Hematopoietic multipotent progenitor cell treated with erythropoietin and hydrocortisone succinate and interleukin-3 and kit ligand, for 15 days (in vitro differentiated cells): ENCODE measurements at places on chromosomes 1 and 21.
A peak's percentile ranks its signal among the peaks of the same experiment; 100 is the strongest.

DNA sequence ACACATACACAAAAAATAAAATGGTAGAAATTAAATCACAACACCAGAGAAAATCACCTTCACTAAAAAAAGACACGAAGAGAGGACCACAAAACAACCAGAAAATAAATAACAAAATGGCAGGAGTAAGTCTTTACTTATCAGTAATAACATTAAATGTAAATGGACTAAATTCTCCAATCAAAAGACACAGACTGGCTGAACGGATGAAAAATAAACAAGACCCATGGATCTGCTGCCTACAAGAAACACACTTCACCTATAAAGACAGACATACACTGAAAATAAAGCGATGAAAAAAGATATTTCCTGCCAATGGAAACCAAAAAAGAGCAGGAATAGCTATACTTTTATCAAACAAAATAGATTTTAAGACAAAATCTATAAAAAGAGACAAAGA, 73.6 kb downstream of the ZZZ3 start:
- DNase-seq = no peak

DNA sequence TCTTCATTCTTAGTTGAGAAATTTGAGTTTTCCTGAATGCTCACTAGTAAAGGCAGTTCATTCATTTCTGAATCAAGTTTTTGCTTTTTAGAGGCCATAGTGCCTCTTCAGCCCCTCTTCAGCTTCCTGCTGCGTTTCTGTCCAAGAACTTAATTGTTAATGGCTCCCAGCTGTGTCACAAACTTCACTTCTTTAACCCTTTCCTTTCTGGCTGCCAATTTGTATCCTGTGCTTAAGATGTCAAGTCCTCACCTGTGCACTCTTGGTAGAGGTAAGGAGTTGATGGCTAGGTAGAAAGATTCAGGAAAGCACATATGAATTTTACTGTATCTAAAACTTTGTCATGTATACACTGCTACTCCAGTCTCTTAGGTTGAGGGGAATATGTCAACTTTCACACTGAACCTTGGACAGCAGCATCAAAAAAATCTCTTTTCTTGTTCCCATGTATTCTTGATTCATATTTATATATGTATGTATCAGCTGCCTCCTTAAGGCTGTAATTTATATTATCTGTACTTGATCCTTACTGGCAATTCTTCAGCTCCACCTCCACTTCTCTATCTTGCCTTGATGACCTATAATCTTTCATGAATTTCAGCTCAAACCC, 612.8 kb downstream of the LMO4 start:
- DNase-seq = no peak

- no peak for DNase-seq
Observed at GRCh38 chr1:162276493-162276892, 100.2 kb downstream of the SPATA46 start.

DNA sequence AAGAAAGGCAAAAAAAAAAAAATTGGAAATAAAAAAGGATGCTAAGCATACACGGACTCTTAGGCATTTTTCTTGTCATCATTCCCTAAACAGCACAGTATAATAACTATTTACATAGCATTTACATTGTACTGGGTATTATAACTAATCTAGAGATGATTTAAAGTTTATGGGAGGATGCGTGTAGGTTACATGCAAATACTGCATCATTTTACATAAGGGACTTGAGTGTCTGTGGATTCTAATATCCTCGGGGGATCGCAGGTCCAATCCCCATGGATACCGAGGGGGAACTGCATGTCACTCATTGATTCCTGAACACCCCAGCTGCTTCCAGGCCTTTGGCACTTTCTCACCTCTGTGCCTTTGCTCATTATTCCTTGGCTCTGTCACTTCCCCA, 57.8 kb upstream of the SIPA1L2 start:
- DNase-seq = no peak

- DNase-seq = no peak
Observed at GRCh38 chr1:147111381-147112130, 60.7 kb downstream of the PRKAB2 start.

DNA sequence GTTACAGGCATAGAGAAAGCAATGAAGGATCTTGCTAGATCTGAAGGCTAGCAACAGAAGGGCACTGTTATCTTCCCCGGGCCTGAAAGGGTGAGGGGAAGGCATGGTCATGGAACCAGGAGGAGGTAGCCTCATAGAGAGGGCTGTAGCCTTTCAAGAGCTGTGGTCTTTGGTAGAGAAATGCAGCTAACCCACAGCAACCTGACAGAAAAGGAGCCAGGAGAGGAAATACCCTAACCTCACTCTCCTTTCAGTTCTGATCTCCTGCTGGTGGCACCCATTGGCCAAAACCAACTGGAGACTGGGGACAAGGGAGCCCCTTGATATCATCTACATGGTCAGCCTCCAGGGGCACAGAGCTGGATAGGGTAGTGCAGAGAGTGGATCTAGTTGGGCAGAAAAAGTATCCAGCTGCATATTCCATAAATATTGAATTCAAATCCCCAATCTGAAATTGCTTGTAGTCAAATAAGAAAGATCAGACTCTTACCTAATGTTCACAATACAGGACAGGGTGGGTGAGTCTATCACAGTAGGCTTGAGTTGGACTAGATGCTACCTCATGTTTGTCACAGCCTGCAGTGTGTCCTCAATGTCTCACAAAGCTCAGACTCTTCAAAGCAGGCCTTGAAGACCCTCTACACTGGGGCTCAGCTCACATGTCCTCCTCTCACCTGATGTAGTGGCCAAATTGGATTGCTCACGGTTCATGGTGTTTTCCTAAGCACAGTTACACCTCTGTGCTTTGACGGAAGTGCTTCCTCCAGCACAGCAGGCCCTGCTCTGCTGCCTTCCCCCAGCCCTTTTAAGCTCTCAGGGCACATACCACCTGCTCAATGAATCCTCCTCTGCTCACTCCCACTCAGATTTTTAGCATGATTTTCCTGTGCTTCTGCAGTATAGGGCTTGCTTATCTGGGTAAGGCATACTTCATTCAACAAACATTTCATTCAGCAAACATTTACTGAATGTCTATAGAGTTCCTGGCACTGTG, 74.1 kb upstream of the JUN start:
- no peak for DNase-seq

DNA sequence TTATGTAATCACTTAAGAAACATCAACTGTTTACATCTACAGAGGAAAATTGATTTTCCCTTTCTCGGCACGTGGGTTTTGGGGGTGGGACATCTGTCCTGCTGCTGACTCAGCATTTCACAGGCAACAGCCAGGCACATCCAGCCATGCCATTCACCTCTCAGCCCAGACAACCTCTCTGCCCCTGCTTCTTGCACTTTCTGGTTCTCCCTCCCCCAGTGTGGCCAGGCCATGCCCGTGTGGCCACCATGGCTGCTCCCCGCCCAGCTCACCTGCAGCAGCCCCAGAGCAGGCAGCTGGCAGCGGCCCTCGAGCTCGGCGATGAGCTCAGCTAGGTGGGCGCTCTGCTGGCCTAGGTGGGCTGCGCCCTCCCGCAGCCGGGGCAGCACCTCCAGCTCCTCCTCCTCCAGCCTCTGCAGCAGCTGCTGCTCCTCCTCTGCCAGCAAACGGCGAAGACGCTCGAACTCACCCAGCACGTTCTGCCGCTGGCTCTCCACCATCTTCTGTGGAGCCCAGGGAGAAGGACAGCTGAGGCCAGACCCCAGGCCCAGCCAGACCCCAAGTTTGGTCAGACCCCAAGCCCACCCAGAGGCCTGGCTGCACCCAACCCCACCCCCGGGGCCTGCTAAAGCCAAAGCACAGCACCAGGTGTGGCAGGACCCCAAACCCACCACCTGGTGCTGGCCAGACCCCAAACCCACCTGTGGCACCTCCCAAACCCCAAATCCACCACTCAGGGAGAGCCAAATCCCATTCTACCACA, 5.8 kb downstream of the TRIM11 start:
- DNase-seq = no peak

GRCh38 chr1:12397462-12398450, 167.9 kb downstream of the VPS13D start:
- no peak for DNase-seq

GRCh38 chr1:113874012-113874879, 2.7 kb upstream of the PTPN22 start:
- peak; percentile 29 for DNase-seq

- DNase-seq = no peak
Observed at GRCh38 chr1:8241417-8242014, 76.4 kb upstream of the SLC45A1 start.

DNA sequence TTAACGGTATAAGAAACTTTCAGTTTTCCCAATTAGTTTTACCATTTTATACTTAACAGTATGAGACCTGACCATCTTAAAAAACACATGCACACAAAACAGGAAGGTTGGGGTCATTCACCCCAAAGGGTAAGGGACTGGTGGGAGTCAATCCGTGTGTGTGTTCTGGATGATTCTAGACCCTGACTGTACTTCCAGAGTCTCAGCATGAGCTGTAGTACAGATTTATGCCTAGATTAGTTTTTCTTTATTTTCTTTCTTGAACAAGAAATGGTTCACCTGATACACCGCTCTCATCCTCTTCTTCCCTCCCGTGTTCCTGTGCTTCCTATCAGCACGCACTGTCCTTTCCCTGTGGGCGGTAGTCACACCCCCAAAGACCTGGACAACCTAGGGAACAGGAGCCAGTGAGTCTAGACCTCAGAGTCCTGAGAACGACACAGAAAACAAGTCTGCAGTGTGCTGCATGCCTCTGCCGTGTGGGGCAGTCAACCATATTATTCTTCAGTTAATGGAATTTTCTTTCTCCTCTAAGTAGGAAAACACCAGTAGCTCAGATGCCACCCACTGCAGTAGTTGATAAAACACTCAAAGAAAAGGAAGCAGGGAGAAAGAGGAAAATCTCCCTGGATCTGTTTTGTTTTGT, 38.9 kb upstream of the MRPS6 start:
- no peak for DNase-seq

- no peak for DNase-seq
Observed at GRCh38 chr1:153040950-153041631, at the start of gene SPRR2D. Gene SPRR2D, minus strand, starts transcription at chr1:153041120. Its CDS starts 774 bp downstream, at chr1:153040346.

- no peak for DNase-seq
Observed at GRCh38 chr1:192936313-192937018, 122.7 kb downstream of the UCHL5 start.

DNA sequence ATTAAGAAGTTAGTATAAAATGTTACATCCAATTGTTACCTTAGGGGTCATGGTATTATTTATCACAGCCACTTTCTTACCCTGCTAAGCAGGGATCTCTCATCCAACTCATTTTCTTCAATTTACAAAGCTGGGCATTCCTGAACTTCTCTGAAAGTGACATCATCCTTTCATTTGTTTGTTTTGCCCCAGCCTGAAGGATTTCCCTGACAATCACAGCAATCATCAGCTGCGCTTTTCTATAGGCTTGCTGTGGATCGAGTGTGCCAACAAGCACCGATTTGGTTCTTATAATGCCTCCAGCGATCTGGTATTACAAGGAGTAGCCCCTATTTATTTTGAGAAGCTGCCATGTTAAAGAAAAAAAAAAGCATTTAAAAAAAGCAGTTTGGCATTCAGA, 240.2 kb downstream of the USH2A start:
- DNase-seq = no peak

DNA sequence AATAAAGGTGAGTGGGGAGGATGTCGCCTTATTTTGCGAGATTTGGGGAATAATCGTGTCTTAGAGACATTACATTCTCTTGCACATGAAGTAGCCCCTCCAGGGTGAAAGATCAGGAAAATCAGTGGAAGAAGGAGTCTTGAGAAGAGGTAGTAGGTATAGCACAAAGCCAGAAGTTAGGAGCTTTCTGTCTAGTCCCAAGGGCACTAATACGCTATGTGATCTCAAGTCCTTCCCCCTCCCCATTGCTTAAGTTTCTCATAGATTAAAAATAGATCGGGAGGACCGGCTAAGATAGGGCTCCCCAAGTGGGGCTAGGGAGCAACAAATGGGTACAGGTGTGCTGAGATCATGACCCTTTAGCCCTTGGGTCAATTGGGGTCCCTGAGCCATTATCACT, 13.5 kb downstream of the LRRN2 start:
- no peak for DNase-seq

GRCh38 chr1:116574581-116575291, 3.9 kb upstream of the CD58 start:
- DNase-seq = peak; percentile 84

- no peak for DNase-seq
Observed at GRCh38 chr1:152959801-152960451, 10.5 kb upstream of the SPRR4 start.

DNA sequence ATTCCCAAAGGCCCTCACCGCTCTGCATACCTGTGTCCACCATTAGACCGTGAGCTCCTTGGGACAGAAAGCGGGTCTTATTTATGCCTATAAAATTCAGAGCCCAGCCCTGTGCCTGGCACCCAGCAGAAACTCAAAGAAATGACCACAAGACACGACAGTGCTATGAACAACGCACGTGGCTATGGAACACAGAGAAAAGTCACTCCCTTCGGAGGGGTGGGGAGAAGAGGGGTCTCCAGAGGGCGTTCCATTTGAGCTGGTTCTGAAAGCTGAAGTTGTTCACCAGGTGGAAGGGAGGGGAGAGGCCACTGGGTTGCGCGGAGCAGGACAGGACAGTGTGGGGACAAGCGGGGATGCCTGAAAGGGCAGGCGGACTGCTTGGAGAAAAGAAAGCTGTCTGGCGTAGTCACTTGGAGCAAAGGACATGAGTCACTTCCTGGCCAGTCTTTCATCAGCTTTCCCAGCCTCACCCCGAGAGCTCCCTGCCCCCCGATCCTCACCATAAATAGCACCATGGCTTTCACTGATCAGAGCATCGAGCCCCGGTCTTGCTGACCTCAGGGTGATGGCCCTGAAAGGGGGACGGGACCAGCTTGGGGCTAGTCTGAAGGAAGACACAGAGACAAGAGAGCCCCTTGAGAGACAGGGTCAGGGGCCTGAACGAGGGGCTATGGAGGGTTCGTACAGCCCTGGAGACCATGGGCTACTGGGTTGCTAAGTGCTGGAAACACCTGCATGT, 28.5 kb downstream of the ECE1 start:
- peak; percentile 17 for DNase-seq

DNA sequence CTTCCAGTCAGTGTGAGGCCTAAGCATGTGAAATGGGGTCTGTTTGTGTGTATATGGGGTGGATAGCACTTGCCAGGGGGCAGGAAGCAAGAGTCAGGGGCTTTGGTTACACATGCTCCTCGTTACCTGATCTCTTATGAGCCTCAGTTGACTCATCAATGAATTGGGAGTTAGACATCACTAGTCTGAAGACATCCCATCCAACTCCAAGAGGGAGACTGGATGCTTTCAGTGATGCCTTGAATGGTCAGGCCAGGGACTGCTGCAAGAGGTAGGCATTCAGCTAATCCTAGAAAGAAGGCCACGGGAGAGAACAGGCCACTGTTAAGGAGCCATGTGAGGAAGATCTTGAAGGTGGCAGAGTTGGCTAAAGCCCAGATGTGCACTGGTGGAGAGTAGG, 6.3 kb downstream of the RAB25 start:
- no peak for DNase-seq
